ENCODE measurements at places on chromosomes 16 and 17. TPM values are rescaled to one million over a fixed set of nuclear protein-coding genes. Genes with fewer than 3 reads are reported as not detected.

The CTRB1 gene
- total RNA-seq = not detected

The RNF112 gene
- total RNA-seq = 0.64 TPM

The CHST6 gene
- under 0.01 TPM for total RNA-seq

The NPW gene
- total RNA-seq = 1.3 TPM

The RHBDL3 gene
- under 0.01 TPM for total RNA-seq

The EPX gene
- total RNA-seq = not detected

The ATP1B2 gene
- not detected for total RNA-seq

The MT1M gene
- 1.3 TPM for total RNA-seq

The NRN1L gene
- not detected for total RNA-seq

The ITGA2B gene
- total RNA-seq = under 0.01 TPM

The DPEP2 gene
- not detected for total RNA-seq

The TMEM88 gene
- 0.43 TPM for total RNA-seq

Measured in fibroblast of villous mesenchyme (primary cell).